ENCODE measurements at places on chromosomes 7 and 10. TPM values are rescaled to one million over a fixed set of nuclear protein-coding genes. Genes with fewer than 3 reads are reported as not detected.

The ARHGAP12 gene
- 44.6 TPM for polyA plus RNA-seq

The DPYSL4 gene
- 19.4 TPM for polyA plus RNA-seq

The DGKI gene
- polyA plus RNA-seq: 0.38 TPM

The GLCCI1 gene
- polyA plus RNA-seq: 34.4 TPM

The SCRN1 gene
- 60.7 TPM for polyA plus RNA-seq

The OPN1SW gene
- 1.3 TPM for polyA plus RNA-seq

The AKR1E2 gene
- polyA plus RNA-seq: 8.5 TPM

The SUGCT gene
- polyA plus RNA-seq: 10.3 TPM

The MGMT gene
- polyA plus RNA-seq: 14.2 TPM

The HOXA9 gene
- 54.9 TPM for polyA plus RNA-seq

The TCF7L2 gene
- polyA plus RNA-seq: 48.8 TPM

The MSMB gene
- not detected for polyA plus RNA-seq

The ORAI2 gene
- polyA plus RNA-seq: 15.7 TPM

The RNF148 gene
- not detected for polyA plus RNA-seq

The NKX1-2 gene
- polyA plus RNA-seq: not detected

The CPA1 gene
- 2.0 TPM for polyA plus RNA-seq

The CPA5 gene
- 0.09 TPM for polyA plus RNA-seq

The GPNMB gene
- polyA plus RNA-seq: 23.7 TPM

The HILPDA gene
- 21.6 TPM for polyA plus RNA-seq

The COL1A2 gene
- 1,279 TPM for polyA plus RNA-seq

The CUBN gene
- 169 TPM for polyA plus RNA-seq

The FFAR4 gene
- not detected for polyA plus RNA-seq

The XRCC2 gene
- polyA plus RNA-seq: 4.7 TPM

The UCN3 gene
- polyA plus RNA-seq: 2.2 TPM

The CALHM1 gene
- 0.07 TPM for polyA plus RNA-seq

The PALS2 gene
- polyA plus RNA-seq: 6.8 TPM

The ZNF487 gene
- 10.2 TPM for polyA plus RNA-seq

The UPK3BL1 gene
- polyA plus RNA-seq: 9.4 TPM

The ALOX5 gene
- 5.3 TPM for polyA plus RNA-seq

The RBM33 gene
- polyA plus RNA-seq: 40.3 TPM

The CYP3A4 gene
- polyA plus RNA-seq: 0.11 TPM

The ZNF804B gene
- polyA plus RNA-seq: 0.23 TPM

The LRIT1 gene
- polyA plus RNA-seq: not detected

The CLDN4 gene
- 111 TPM for polyA plus RNA-seq

The PON1 gene
- 0.39 TPM for polyA plus RNA-seq

The DLX6 gene
- polyA plus RNA-seq: not detected

The CALHM3 gene
- not detected for polyA plus RNA-seq

Data from left renal pelvis (tissue), 4 donors.